ENCODE measurements at places on chromosomes 13 and 19.

DNA sequence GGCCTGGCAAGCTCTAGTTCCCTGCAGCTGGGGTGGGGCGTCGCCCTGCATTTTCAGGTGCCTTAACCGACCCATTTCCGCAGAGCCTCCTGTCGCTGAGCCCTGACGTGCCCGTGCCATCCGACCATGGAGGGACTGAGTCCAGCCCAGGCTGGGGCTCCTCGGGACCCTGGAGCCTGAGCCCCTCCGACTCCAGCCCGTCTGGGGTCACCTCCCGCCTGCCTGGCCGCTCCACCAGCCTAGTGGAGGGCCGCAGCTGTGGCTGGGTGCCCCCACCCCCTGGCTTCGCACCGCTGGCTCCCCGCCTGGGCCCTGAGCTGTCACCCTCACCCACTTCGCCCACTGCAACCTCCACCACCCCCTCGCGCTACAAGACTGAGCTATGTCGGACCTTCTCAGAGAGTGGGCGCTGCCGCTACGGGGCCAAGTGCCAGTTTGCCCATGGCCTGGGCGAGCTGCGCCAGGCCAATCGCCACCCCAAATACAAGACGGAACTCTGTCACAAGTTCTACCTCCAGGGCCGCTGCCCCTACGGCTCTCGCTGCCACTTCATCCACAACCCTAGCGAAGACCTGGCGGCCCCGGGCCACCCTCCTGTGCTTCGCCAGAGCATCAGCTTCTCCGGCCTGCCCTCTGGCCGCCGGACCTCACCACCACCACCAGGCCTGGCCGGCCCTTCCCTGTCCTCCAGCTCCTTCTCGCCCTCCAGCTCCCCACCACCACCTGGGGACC, 1.2 kb downstream of the ZFP36 start:
- DNase-seq, result peak; percentile 61

- no peak for DNase-seq
These were observed 11.6 kb downstream of the NFILZ start for GRCh38 chr19:8641908-8642547.

DNA sequence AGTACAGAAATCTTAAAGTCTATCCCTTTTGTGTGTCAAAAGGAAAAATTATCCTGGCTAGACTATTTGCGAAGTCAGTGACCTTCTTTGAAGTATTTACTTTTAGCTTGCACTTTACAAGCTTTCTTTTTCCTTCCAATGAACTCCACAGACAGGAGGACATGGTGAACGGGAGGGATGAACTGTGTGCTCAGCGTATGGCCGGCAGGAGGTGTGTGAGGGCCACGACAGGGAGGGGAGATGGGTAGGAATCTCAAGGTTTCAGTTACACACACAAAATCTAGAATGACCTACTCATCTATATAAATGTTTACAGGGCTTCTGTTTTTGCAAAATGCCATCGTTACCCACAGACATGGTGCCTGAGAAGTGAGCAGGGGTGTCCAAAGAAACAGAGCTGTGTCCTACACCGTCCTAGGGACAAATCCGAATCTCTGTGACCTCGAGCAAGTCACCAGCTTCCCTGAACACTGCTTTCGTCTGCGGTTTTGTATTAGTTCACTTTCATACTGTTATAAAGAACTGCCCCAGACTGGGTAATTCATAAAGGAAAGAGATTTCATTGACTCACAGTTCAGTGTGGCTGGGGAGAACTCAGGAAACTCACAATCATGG, 537.2 kb downstream of the LIG4 start:
- no peak for DNase-seq

- peak; percentile 16 for DNase-seq
These were observed 4.2 kb downstream of the POLR2E start for GRCh38 chr19:1090731-1091543.

DNA sequence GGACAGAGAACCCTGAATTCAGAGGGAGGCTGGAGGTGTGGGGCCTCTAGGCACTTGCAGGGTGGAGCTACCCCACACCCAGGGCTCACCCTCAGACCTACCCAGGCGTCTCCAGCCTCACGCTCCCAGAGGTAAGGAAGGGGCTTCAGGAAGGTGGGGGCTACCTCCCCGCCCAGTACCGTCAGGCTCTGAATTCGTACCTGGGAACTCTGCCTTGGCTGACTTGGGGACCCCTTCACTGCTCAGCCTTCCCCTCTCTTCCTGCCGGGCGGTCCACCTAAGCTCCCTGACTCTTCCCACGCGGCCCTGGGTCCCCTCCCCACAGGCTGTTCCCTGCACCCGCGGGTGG, 28.5 kb upstream of the PARP4 start:
- DNase-seq, result no peak

- DNase-seq, result no peak
These were observed 9.5 kb upstream of the MED26 start for GRCh38 chr19:16637535-16637934.

GRCh38 chr19:46785054-46785979, 3.1 kb downstream of the SLC1A5 start:
- DNase-seq, result peak; percentile 11

DNA sequence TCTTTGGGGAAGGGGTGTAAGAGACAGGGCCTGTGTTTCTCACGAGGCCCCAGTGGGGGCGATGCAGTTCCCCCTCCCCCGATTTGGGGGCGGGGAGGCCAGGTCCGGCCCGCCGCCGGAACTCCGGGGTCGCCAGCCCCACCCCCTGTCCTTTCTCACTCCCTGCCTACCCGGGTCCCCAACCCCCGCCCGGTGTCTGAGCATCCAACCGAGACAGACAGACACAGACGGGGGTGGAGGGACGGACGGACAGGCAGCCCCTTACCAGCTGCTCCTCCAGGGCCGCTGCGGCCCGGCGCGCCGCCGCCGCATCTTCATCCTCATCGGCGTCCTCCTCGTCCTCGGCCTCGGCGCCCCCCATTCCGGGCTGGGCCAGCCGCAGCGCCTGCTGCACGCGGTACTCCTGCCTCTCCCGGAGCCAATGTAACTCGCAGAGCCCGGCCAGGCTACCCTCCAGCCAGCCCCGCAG, 397 bp downstream of the DACT3 start:
- DNase-seq, result no peak

DNA sequence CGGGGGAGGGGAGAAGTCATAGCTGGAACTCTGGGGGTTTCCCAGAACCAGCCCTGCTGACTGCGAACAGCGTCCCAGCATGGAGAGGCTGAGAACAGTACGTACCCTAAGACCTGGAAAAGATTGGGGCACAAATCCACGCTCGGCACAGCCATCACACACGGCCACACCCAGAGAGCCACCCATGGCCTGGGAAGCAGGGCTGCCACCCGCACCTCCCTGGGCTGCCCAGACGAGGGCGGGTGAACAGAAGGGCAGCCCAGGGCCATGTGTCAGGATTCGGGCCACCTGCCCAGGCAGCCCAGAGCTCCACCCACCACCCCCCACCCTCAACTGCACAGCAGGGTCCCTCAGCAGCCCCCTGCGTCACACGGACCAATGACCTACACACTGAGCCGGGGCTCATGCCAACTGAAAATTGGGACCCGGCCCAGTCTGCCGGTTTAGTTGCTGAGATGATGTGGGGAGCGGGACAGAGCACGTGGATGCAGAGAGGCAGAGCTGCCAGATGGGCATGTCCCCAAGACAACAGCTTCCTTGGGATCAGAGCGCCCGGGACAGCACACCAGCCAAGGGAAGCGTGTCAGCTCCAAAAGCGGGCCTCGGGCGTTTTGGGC, 8.5 kb downstream of the UBXN6 start:
- DNase-seq, result no peak

GRCh38 chr13:25384758-25385410, 13.1 kb downstream of the ATP8A2 start:
- no peak for DNase-seq

- DNase-seq, result no peak
These were observed 5.9 kb downstream of the MED16 start for GRCh38 chr19:887072-887471.

- no peak for DNase-seq
These were observed 115.0 kb upstream of the SLC7A1 start for GRCh38 chr13:29710511-29710910.

DNA sequence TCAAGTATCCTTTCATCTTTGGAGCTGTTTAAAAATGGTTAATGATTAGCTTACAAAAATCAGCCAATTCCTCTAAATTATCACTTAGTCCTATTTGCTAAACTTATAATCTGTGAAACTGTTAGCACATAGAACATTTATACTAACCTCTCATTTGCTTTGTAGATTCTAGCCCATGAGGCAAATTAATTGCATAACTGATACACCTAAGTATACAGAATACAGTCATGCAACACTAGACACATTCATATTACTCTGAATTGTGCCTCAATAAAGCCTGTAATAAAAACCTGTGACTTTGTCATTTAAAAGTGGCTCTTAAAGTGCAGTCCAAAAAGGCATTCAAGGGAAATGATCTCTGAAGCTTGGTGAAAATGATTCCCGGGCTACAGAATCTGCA, 21.0 kb downstream of the SERPINE3 start:
- no peak for DNase-seq

- DNase-seq, result no peak
These were observed 179.4 kb downstream of the KLF12 start for GRCh38 chr13:73954808-73955207.

DNA sequence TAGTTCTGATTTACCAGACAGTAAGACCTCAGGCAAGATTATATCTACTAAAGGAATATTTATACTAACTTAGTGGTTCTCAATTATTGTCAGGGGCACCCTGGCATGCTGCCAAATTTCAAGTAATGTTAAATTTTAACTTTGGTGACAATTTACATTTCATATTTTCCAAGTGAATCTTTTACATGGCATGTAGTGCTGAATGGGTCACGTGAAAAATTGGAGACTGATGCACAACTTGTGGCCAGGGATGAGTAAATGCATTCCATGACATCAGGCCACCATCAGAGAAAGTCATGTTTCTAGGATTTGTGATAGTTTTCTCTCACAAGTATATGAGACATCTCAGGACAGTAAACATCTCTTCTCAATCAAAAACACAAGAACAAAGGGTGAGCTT, 202.6 kb upstream of the SOX21 start:
- DNase-seq, result no peak

GRCh38 chr19:37991841-37992248, 84.8 kb downstream of the SIPA1L3 start:
- no peak for DNase-seq

DNA sequence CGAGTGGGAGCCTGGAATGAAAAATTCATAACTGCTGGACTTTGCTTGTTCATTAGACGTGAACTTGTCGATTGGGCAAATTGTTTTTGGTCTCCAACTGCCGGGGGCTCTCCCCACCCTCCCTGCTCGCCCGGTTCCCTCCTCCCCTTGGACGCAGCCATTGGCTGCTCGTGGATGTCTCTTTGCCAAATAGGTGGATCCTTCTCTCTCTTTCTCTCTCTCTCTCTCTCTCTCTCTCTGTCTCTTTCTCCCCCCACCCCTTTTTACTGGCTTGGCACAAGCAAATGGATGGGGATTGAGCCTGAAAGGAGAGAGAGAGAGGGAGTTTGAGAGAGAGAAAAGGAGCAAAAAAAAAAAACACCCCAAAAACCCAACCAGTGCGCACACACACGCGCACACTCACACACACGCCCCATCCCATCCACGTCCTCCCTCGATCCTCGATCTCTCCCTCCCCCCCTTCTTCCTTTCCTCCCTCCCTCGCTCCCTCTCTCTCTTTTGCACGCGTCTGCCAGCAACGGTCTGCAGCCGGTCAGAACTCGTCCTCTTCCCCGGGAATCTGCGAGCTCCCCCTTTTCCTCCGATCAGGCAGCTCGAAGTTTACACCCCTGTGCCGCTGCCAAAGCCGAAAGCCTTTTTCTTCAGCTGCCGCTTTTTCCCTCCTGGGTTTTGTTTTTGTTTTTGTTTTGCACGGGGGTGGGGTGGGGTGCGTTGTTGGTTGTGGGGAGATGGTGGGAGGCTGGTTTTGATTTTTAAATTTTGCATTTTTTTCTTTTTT, 27.8 kb downstream of the NFIX start:
- DNase-seq, result no peak

- no peak for DNase-seq
These were observed 44.3 kb downstream of the COLGALT1 start for GRCh38 chr19:17599780-17600179.

DNA sequence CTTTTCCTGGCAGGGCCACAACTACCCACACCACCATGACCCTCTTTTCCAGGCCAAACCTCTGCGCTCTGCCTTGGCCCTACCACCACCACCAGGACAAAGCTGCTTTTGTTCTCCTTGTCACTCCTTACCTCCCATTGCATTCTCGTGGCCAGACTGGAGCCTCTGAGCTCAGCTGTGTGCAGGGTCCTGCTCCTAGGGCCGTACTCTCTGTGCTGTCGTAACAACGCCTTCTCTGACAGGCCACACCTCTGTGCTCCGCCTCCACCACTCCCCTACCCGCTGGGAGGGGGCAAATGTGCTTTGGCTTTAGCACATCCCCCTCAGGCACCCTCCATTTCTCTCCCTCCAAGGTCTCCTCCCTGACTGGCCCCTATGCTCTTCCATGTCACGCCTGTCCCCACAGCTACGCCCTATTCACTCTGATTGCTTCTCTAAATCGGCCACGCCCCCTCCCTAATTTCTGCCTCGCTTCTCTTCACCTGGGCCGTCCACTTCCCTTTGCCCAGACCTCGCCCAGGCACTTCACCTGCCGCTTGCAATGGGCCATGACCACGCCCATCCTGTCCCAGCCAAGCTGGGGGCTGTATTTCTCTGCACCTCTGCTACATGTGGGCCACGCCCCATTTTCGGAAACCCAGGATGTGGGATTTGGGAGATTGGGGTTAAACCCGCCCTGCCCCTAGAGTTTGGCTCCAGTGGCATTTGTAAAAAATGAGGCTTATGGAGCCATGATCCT, 472.3 kb downstream of the KLF12 start:
- DNase-seq, result no peak

DNA sequence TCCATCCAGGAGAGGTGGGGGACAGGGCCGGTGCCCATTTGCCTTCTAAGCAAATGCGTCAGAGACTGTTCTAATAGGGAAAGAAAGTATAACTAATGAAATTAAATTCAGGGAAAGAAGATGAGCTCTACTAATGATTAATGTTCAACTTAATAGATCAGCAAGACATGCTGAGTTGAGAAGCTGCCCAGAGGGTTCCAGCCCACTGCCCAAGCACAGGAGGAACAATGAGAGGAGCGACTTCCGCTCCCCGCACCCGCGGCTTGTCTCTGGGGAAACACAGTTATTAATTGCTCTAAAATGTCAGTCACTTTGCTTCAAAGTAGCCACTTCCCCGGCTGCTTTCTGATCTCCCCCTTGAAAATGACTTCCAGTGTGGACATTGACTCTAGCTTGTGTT, 331.3 kb downstream of the UQCRFS1 start:
- DNase-seq, result no peak

GRCh38 chr19:16922949-16923348, 34.1 kb downstream of the F2RL3 start:
- no peak for DNase-seq

Measured in activated naive CD4-positive, alpha-beta T cell treated with Interleukin-2 at 50 U/mL for 16 hours (primary cell).